ENCODE measurements at places on chromosomes 5 and 9. TPM values are rescaled to one million over a fixed set of nuclear protein-coding genes. Genes with fewer than 3 reads are reported as not detected.

The ENTREP1 gene
- 54.4 TPM for polyA plus RNA-seq

The NTMT1 gene
- polyA plus RNA-seq = 20.9 TPM

The FGFR4 gene
- 226 TPM for polyA plus RNA-seq

The PDE6A gene
- 0.30 TPM for polyA plus RNA-seq

The CD14 gene
- 17.2 TPM for polyA plus RNA-seq

The COL5A1 gene
- 131 TPM for polyA plus RNA-seq

The KLF4 gene
- polyA plus RNA-seq = 45.6 TPM

The C9orf40 gene
- 6.3 TPM for polyA plus RNA-seq

The CXCL14 gene
- polyA plus RNA-seq = 76.3 TPM

The AJM1 gene
- polyA plus RNA-seq = 0.56 TPM

The RAB3C gene
- polyA plus RNA-seq = 2.8 TPM

The CDH9 gene
- polyA plus RNA-seq = not detected

DNA sequence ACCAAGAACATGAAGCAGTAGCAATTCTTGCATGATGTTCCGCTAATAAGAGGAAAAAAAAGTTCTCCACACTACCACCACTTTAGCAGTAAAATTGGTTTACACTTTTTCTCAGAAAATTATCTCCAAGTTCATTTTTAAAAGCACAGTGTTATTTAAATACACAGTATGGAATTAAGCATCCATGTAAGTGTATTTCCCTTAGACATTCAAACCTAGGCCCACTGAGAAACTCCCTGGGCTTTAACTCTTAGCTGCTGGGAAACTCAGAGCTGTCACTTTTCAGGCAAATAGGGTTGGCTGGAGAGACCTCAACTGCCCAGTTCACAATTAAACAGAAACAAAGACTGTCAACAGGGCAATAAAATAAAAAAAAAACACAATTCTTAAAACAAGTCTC, 2.7 kb downstream of the GNAQ start:
- DNase-seq = no peak

GRCh38 chr5:56229111-56229510, 4.0 kb downstream of the ANKRD55 start:
- DNase-seq = no peak

DNA sequence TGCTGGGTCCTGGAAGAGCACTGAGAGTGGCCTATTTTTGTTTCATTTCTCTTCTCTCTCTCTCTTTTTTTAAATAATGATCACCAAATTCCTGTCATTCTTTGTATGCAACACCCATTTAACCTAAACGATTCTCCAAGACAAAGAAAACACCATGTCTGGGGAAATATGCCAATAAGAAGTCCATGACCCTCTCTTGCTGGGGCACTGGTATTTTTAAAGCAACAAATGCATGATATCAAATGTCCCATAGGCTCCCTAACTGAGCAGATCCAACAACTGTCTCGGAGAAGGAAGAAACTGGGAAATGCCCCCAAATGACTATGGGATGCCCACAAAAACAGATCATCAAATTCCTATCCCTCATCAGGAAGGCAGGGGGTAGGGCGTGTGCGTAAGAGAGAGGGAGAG, 567.4 kb downstream of the CCDC171 start:
- DNase-seq = no peak

GRCh38 chr5:90985341-90985740, 397.8 kb downstream of the ARRDC3 start:
- no peak for DNase-seq

GRCh38 chr5:136769900-136770684, 404.7 kb upstream of the TRPC7 start:
- DNase-seq = peak; percentile 31

DNA sequence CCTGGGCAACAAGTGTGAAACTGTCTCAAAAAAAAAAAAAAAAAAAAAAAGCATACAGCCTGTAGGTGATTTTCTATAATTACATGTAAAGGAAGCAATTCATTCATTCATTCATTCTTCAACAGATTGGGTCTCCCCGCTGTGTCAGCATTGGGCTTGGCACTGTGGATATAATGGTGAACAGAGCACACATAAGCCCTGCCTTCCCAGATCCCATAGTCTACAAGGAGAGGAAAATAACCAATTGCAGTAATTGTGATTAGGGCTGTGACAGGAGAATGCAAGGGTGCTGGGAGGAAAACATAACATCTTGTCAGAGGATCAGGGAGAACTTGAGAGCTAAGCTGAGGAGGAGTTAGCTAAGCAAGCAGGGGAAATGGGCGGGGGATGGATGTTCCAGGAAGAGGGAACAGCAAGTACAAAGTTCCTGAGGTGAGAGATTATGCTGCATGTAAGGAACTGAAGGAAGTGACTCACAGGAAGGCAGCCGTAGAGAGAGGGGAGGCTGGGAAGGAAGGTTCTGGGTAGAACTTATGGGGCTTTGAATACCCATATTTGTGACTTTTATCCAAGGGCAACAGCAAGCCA, 24.0 kb upstream of the KLF9 start:
- no peak for DNase-seq

DNA sequence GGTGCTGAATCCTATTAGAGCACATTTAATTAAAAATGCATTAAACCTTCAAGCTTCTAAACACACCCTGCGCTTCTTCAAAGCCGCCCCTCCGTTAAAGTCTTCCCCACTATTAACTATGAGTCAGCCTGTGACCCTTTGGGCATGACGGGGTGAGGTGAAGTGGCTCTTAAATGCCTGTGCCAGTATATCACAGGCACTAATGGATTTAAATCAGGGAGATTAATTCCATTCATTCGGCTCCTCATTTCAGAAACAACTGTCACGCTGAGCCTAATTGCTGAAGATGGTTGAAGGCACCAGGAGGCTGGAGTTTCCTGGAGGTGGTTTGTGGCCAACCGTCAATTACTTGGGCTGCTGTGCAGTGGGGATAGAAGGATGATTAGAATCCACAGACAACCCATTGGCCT, 192.6 kb upstream of the MSX2 start:
- no peak for DNase-seq

- no peak for DNase-seq
Observed at GRCh38 chr5:12865529-12865928, 961.3 kb upstream of the CTNND2 start.

DNA sequence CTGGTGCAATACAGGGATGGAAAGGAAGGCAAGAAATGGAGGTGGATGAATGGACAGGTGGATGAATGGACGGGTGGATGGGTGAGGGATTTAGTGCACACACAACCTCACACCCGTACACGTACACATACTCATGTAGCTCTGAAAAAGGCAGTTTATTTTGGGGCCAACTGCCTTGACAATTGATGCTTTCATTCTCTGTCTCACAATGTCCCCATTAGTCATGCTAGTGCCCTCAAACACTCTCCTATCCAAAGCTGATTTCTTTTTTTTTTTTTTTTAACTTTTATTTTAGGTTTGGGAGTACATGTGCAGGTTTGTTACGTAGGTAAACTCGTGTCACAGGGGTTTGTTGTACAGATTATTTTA, 495.0 kb downstream of the DMAC1 start:
- DNase-seq = no peak

DNA sequence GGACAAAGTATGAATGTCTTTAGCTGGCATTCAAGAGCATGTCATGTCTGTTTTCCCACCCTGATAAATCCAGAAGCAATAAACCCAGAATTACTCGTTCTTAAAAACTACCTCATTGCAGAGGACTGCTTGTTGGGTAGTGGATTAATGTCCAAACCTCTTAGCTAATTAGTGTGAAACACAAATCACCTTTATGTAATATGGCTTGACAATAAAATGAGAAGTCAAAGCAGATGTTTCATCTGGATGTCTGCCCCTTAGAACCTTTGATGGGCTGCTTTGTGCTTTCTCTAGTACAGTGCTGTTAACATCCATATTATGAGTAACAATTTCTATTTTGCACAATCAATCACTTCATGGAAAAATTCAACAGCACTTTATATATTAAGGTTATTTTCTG, 149.1 kb upstream of the TUT7 start:
- DNase-seq = no peak

GRCh38 chr5:75052192-75053053, at the start of gene GCNT4:
Gene GCNT4, minus strand, starts transcription at chr5:75052558. Its CDS starts 22,521 bp downstream, at chr5:75030037.
- DNase-seq = peak; percentile 51

GRCh38 chr9:70805949-70806348, 315.5 kb downstream of the TRPM3 start:
- DNase-seq = peak; percentile 9

DNA sequence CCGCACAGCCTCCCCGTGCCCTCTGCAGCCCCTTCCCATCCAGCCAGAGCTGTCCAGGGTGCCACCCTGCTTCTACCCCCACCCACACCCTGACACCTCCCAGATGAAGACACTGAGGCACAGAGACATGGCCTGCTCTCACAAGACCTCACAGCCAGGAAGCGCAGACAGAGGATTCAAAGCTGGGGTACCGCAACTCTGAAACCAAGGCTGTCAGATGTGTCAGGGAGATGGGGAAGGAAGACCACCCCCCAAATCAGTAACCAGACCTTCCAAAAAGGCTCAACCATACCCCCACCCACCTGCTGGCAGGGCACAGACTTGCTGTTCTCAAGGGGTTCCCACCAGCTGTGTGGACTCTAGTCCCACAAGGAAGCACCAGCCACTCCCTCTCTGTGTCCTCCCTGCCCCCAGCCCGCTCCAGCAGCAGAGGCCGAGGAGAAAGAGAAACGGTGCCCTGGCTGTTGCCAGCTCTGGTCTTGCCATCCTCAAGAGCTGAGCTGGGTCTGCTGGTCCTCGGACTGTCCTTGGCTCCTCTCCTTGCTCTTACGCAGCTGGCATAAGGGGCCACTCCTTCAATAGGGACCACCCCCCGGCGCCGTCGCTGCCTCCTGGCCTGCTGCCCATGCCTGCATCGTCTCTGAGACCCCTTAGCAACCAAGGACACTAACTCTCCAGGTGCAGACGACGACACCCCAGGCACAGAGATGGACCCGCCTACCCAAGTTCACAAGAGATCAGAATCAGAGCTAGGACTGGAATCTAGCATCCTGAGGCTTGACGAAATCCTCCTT, 699 bp downstream of the AKNA start:
- no peak for DNase-seq

GRCh38 chr5:149658299-149658698, 71.8 kb upstream of the PPARGC1B start:
- DNase-seq = no peak

- DNase-seq = no peak
Observed at GRCh38 chr9:112010537-112010936, 113.9 kb downstream of the UGCG start.

DNA sequence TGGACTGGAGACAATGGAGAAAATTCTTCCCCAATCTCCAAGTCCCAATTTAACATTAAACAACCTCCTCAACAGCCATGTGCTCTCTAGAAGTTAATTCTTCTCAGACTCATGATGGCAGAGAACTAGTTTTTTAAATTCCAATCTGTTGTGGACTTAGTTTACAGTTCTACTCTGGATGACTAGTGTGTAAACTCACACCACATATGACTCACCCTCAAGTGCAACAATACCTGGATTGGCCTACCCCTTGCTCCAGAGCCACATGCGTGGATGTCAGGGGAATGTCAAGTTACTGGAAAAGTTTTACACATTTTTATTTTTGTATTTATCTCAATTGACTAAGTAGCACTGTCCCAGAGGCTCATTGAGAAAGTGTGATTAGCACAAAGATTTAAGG, 136.0 kb upstream of the EFNA5 start:
- DNase-seq = no peak

GRCh38 chr5:67971223-67971830, 244.2 kb upstream of the PIK3R1 start:
- peak; percentile 91 for DNase-seq

GRCh38 chr5:93735378-93735777, 6.0 kb downstream of the POU5F2 start:
- no peak for DNase-seq

- DNase-seq = peak; percentile 15
Observed at GRCh38 chr9:88536951-88537760, 2.2 kb downstream of the NXNL2 start.

GRCh38 chr9:127402401-127403090, 5.6 kb downstream of the SLC2A8 start:
- no peak for DNase-seq

DNA sequence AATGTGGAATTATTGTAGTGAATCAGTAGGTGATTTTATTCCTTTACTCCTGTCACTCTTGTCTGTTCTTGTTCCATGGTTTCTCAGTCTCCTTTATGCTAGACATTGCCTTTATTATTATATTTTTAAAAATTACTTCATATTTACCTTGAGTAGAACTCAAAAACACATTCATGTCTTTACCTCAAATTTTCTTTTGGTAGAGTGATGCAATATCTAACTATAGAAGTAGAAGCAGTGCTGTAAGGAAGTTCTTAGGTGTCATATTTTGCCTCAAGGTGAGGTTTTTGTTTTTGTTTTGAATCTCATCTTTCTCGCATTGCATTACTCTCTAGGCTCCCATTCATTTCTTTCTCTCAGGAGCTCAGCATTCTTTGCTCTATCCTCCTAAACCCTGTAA, 12.2 kb downstream of the IPO11 start:
- DNase-seq = no peak

- DNase-seq = no peak
Observed at GRCh38 chr9:121734465-121734864, 83.0 kb downstream of the DAB2IP start.

GRCh38 chr5:66904189-66904588, 292.4 kb downstream of the CD180 start:
- no peak for DNase-seq

DNA sequence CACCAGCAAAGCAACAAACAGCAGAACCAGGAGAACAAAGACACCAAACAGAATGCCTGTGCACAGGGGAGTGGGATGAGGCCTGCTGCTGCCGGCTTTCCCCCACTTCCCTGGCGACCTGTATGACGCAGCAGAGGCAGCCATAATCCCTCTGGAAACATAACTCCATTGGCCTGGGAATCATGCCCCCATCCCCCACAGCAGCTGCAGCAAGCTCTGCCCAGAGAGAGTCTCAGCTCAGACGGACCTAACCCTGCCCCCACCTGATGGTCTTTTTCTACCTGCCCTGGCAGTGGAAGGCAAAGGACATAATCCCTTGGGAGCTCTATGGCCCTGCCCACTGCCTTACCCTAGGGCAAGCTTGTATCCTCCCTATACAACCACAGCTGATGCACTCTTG, 81.8 kb upstream of the FANCC start:
- no peak for DNase-seq

DNA sequence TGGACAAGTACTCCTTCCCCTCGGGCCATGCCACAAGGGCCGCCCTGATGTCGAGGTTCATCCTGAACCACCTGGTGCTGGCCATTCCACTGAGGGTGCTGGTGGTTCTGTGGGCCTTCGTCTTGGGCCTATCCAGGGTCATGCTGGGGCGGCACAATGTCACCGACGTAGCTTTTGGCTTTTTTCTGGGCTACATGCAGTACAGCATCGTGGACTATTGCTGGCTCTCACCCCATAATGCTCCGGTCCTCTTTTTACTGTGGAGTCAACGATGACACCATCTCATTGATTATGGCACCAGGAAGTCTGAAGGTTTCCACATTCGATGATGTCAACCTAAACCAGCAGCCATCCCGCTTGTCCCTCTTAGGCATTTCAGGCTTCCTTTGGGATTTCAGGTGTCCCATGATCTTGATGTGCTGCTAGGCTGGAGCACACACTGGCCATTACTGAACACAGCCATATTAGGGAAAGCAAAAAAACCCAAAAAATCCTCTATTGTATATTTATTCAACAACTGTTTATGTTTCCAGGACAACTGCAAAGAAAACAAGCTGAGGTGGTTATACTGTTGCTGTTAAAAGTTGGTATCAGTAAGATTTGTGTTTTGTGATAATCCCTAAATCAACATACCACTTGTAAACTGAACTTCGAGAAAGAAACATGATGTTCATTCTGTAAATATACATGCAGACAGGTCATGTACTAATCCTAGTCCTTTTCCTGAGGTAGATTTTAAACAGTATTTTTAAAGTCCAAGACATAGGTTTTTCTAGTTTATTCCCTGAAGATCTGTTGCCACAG, 1.1 kb downstream of the PLPP6 start:
- DNase-seq = peak; percentile 6

Data from right lung (tissue), 10 donors.